ENCODE measurements at places on chromosomes 7 and 10.

DNA sequence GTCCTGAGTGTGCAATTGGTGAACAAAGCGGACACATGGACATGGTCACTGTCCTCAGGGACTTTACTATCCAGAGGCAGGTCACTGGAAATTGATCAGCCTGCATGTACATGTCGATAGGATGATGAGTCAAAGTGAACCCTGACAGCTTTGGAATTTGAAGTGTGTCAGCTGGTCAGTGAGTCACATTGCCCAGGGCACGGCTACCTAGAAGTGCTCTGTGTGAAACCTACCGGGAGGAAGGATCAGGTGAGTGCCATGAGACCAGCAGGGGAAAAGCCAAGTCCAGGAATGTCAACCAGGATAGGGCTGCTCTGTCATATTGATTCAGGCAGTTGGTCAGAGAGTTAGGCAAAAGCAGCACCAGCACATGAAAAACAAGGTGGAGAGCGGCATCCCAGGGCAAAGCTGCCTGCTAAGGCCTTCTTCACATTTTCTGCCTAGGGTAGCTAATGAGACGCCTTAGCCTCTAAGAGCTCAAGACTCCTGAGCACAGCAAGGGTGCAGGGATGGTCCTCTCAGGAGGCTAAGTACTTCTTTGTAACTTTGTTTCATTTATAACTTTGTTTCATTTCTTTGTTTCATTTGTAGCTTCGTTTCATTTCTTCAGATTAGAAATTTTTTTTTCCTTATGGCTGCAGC, 19.4 kb upstream of the PDCD4 start:
- DNase-seq = no peak

GRCh38 chr7:142332421-142332820, 74.6 kb upstream of the PRSS58 start:
- DNase-seq = no peak

DNA sequence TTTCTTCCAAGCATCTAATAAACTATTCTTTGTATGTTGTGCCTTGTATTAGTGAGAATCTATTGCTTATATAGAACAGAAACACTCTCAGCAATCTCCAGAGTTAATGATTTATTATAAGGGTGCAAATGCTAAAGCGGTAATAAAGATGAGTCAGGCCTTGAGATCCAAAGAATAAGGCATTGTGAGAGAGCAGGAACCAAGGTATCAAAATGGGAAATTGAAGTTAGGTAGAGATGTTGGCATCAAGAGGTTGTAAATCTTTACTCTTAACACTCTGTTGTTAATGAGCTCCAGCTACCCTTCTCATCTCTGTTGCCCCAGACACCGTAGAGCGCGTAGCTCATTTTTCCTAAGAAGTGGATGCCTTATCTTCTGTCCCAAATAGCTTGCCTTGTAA, 375.2 kb downstream of the ARL4A start:
- no peak for DNase-seq

- no peak for DNase-seq
Observed at GRCh38 chr7:19621740-19622139, 87.1 kb downstream of the POLR1F start.

DNA sequence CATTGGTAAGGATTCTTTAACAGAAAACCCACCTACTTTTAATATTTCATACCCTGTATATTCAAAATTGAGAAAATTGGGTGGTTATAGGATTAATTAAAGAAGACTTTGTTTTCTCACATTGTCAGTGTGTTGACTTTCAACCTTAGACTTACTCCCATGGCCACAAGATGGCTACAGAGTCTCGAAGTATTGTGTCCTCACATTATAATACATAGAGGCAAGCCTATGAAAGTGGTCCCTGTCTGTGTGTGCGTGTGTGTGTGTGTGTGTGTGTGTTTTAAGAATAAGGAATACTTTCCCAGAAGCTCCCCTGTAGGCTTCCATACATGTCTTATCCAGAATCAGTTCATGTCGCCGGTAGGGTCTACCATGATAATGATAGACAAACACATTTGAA, 180.0 kb downstream of the PHF14 start:
- DNase-seq = no peak

GRCh38 chr7:159048656-159049055, 96.0 kb downstream of the VIPR2 start:
- no peak for DNase-seq

GRCh38 chr10:124053971-124054370, 39.4 kb downstream of the CHST15 start:
- no peak for DNase-seq

GRCh38 chr10:75507469-75507868, 76.0 kb downstream of the LRMDA start:
- DNase-seq = no peak
